Activated T-helper 1 cell treated with anti-CD3 and anti-CD28 coated beads, Interleukin-12 subunit alpha, Interleukin-12 subunit beta, Interleukin-2, Interleukin-4 antibody, amounts not matched to agents 30 ng/mL and 10 ng/mL and 1 ng/mL, durations not matched to agents 14 hours and 24 hours and 36 hours (primary cell): ENCODE measurements at places on chromosomes 7 and 10. TPM values are rescaled to one million over a fixed set of nuclear protein-coding genes. Genes with fewer than 3 reads are reported as not detected.

Gene NPY4R
- not detected in 2 replicates for total RNA-seq

Gene NXPH1
- not detected in 2 replicates for total RNA-seq

Gene MIOS
- 29.6 and 31.6 TPM in 2 replicates for total RNA-seq

Gene GIMAP5
- total RNA-seq = 53.8 and 59.7 TPM in 2 replicates
